ENCODE measurements at places on chromosomes 2 and 18.

DNA sequence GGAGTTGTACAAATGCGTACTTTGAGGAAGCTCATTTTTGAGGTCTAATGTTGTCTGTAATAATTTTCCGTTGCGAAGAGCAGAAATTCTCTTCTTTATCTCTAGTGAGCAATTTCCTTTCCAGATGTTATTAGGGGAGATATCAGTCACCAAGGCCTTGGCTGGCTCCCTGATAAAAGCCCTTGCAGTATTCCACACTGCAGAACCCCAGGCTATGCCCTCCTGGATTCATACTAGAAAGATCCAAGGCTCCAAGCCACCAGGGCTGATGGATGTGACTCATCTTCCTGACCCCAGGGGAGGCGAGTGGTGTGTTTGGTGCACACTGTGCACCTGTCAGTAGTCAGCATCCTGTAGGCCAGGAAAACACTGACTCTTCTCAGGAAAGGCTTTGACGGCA is 34.7 kb downstream of the INO80C start:
- no peak for DNase-seq

DNA sequence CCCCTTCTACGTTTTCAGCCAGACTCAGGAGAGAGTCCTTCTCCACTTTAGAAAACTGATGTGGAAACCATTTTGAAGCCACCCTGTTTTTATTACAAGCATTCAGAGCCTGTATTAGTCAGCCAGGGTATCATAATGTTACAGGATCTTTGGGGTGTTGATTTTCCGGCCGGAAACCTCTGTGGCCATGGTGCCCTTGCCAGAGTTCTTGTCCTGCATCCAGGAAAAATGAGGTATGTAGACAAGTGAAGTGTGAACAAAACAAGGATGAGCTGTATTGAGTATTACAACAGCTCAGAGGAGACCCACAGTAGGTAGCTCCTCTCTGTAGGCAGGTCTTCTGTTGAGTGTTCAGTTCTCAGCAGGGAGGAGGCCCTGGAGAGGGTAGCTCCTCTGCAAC is 241.0 kb upstream of the COPS8 start:
- no peak for DNase-seq

DNA sequence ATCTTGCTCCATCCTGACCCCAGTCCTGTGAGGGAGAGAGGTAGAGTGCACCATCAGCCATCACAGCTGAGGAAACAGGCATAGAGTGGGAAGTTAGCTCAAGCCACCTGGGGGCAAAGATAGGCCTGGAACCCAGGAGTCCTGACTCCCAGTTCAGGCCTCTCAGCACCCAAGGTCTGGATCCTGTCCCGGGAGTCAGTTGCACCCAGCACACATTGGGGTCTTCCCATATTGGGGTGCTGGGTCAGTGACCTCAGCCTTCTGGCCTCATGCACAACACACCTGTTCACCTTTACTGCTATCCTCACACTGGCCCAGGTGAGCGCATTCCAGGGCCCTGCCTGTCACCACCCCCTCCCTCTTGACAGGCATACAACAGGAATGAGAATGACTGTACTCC is 24.7 kb downstream of the ST8SIA5 start:
- no peak for DNase-seq

DNA sequence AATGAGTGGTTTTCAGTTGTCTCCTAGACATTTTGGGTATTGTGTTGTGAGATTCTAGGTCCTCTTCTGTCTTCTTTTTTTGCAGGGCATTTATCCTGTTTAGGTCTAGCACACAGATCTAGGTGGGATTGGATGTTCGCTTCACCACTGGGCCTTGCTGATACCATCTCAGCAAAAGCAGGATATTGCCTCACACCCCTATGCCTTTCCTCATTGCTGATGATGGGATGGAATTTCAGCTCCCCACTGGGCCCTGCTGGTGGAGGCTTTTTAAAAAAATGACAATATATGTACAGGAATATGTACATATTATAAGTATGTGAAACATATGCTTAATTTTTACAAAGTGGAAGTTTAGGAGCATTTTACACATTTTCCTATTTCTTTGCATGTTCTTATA is 5.4 kb upstream of the TOGARAM2 start:
- DNase-seq = no peak

GRCh38 chr2:86087936-86088850 is 17.5 kb downstream of the POLR1A start:
- no peak for DNase-seq

DNA sequence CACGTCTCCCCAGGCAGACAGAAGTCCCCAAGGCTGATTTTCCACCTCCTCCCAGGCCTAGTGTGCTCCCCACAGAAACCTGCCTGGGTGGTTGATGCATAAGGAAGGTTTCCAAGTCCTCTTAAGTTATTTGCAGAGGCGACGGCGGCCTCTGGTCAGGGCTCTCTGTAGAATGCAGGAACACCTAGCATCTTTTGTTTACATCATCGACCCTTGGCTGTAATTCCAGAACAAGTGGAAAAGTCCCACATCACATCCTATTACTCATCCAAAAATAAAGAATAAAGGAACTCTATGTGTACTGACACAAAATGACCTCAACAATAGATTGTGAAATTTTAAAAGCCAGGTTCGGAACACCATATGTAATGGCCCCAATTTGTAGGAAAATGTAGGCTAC is 211.1 kb downstream of the ALPK2 start:
- DNase-seq = no peak

DNA sequence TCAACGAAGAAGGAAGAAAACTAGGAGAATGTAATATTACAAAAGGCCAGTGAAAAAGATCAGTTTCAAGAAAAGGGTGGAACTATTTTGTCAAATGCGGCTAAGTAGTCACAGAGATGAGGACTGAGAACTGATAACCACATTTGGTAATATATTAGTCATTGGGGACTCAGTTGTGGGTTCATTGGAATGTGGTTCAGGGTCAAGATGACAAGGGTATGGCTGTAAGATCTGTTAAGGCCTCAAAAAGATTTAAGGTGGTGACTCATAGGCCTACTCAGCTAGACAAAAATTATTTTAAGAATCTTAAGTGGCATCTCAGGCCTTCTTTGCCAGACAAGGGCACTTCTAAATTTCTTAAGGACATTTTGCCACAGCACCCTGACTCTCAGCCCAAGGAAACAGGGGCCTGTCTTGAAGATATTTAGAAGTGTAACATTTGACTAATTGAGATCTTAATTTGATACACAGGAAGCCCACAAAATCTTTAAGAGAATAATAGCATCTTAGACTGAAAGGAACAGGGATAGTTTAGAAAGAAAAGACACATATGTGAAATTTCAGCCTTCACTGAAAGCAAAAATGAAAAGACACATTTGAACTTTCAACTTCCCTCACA is 81.3 kb downstream of the STRADB start:
- peak; percentile 77 for DNase-seq

- no peak for DNase-seq
These were observed 60.4 kb downstream of the KIAA1328 start for GRCh38 chr18:36889321-36889720.

DNA sequence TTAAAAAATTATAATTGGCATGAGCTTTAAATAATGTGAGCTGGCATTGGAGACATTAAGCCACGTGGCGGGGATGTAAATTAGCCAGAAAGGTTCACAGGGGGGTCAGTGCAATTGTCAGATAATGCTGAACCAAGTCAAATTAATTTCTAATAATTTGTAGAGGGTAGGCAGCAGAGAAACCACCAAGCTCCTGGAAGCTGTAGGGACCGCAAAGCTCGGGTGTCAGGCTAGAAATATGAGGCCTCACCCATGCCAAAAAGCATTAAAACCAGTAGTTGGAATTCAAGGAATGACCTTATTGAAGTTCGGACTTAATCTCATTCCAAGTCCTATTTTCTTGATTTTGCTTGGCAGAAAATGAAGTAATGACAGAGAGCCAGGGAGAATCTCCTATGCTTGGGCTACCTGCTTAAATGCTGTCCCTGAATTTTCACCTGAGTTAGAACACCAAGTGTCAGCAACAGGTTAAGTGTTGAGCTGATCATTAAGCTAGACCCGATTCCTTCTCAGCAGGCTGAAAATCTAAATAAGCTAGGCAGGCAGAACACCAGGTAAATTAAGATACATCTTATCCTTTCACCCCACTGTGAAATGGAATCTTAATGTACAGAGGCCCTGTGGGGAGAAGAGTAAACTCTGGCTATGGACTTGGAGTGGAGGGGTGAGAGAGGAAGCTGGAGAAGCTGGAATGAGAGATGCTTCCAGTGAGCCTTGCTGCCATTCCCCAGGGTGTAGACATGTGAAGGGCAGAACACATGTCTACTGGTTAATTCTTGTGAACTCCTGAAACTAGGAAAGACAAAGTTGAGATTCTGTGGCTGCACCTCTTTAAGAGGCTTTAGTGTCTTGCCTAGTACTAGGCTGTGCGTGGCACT is 520.0 kb downstream of the SLC4A3 start:
- DNase-seq = peak; percentile 18

- DNase-seq = no peak
These were observed 11.6 kb upstream of the DYNC2LI1 start for GRCh38 chr2:43762286-43762685.

GRCh38 chr2:144359684-144360083 is 160.2 kb downstream of the ZEB2 start:
- no peak for DNase-seq

DNA sequence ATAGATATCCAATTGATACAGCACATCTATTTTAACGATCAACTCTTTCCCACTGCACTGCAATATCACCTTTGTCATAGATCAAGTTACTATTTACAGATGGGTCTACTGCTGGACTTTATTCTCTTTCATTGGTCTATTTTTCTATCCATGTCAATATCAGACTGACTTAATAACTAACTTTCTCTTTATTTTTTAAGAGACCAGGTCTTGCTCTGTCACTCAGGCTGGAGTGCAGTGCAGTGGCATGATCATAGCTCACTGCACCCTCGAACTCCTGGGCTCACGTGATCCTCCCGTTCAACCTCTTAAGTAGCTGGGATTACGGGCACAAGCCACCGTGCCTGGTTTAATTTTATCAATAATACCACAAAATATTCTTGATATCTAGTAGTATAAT is 71.2 kb downstream of the TLK1 start:
- no peak for DNase-seq

GRCh38 chr2:46002507-46002883 is 294.7 kb upstream of the EPAS1 start:
- DNase-seq = no peak

- no peak for DNase-seq
These were observed 90.2 kb downstream of the NCK2 start for GRCh38 chr2:105834931-105835330.

GRCh38 chr2:95261602-95262001 is 12.6 kb upstream of the PROM2 start:
- DNase-seq = no peak

GRCh38 chr2:32925283-32925815 is 21.4 kb upstream of the LTBP1 start:
- DNase-seq = no peak

GRCh38 chr2:236661061-236661761 is 91.6 kb downstream of the ACKR3 start:
- no peak for DNase-seq

GRCh38 chr18:44680273-44681075 is at the start of gene SETBP1:
Gene SETBP1, plus strand, starts transcription at chr18:44680888. Its CDS starts 20,459 bp downstream, at chr18:44701347.
- no peak for DNase-seq

DNA sequence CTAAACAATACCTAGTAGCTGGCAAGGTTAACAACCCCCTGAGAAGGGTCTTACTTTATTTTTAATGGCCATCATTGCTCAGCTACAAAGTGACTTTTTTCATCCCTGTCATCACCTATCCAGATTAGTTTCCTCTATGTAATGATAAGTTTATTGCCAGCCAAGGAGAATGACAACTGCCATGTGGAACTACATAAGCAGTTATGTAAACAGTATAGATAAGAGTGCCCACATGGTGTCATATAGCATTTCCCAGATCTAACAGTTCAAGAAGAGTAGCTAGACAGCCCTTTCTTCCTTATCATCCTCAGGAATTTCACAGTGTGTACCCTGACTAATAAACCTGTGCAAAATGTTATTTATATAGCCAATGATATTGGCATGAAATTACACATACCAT is 240.2 kb upstream of the PIK3C3 start:
- DNase-seq = no peak

GRCh38 chr2:202408546-202409140 is 32.5 kb downstream of the BMPR2 start:
- no peak for DNase-seq

GRCh38 chr2:215498431-215498830 is 62.6 kb upstream of the FN1 start:
- no peak for DNase-seq

DNA sequence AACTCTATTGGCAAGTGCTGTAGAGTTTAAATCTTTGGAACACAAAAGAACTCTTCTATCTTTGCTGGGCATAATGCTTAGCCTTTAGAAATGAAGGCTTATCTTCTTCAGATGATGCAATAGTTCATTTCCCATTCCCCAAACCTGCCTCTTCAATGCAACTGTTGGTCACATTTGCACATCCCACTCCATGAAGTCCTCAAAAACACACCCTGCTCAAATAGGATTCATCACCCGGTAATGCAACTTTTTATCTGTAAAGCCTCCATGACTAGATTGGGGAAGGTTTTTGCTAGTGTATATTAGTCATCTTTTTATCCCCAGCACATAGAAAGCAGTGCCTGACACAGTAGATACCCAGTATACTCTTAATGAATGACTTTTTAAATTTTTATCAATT is 376.4 kb downstream of the RBM43 start:
- no peak for DNase-seq

- no peak for DNase-seq
These were observed 304.4 kb downstream of the GULP1 start for GRCh38 chr2:188596054-188596453.

GRCh38 chr2:177118636-177119035 is 94.0 kb upstream of the HNRNPA3 start:
- no peak for DNase-seq

- no peak for DNase-seq
These were observed 18.2 kb upstream of the HES6 start for GRCh38 chr2:238257786-238258700.

- DNase-seq = no peak
These were observed 110.8 kb downstream of the ZNF516 start for GRCh38 chr18:76384114-76384790.

- no peak for DNase-seq
These were observed 409.5 kb upstream of the POU3F3 start for GRCh38 chr2:104444392-104444791.

GRCh38 chr2:174158003-174158402 is 90.3 kb downstream of the OLA1 start:
- DNase-seq = no peak

- DNase-seq = no peak
These were observed 7.6 kb upstream of the ADAM23 start for GRCh38 chr2:206435742-206436141.

GRCh38 chr2:157312866-157313486 is 12.6 kb downstream of the ERMN start:
- no peak for DNase-seq

DNA sequence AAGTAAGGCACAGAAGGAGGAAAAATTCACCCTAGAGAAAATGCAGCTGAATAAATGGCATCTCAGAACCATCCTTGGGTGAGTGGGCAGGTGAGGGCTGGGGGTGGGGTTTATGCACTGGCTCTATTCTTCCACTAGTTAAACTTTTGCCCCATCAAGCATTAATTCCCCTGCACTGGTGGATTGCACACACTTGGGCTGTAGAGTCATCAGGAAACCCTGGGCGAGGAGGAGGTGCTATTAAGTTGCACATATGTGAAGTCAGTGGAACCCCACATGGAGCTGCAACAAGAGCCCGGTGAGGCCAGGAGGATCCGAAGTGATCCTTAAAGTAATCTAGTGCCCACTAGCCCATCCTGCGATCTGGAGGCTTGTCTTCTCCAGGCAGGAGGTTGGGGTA is 6.8 kb upstream of the DNAJB2 start:
- no peak for DNase-seq

- DNase-seq = no peak
These were observed 504.8 kb upstream of the KLHL29 start for GRCh38 chr2:22880161-22880560.

GRCh38 chr2:225073198-225073597 is 30.9 kb upstream of the DOCK10 start:
- DNase-seq = no peak
